ENCODE measurements at places on chromosomes 6 and 20.

DNA sequence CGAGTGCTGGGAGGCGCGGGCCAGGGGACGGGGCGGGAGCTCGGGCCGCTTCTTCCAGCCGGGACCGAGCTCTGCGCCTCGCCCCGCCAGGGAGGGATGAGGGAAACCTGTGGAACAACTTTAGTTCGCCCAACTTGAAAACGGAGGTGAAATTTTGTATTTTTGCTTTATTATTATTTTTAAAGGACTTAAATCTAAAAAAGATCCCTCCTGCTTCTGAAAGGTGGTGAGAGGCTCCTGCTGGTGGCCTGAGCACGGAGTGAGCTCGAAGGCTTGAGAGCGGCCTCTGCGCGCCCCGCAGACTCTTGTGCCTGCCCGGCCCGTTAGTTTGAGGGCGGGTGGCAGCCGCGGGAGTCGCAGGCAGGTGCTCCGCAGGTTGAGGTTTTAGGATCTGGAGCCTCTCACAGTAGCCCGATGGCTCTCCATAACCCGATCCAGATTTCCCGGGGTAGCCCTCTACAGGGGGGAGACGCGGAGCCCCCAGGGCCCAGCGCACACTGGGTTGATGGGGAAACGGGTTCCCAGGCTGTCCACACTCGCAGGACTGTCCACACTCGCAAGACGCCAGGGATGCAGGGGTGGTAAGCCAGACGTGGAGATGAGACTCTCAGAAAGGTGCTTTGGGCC, 46.2 kb upstream of the SUPT3H start:
- DNase-seq = peak; percentile 24

- peak; percentile 75 for DNase-seq
These were observed 38.0 kb downstream of the TMEM170B start for GRCh38 chr6:11575408-11576033.

- no peak for DNase-seq
These were observed 30.3 kb upstream of the MAPK13 start for GRCh38 chr6:36099869-36100483.

DNA sequence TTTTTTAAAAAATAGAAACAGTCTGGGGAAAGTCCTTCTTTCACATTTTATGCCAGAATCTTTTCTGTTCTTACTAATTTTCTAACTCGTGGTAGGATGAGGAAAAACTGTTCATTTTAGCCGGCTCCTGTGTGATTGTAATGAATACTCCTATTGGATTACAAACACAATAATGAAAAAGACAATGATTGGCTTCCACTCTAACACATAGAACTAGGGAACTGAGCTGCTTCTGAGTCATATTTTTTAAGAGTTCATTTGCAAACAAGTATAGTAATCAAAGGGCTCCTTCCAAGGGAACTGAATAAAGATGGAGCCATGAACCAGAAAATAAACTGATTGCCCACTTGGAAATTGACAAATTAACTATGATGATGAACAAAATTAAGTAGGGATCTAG, 265.3 kb upstream of the TCF21 start:
- no peak for DNase-seq

DNA sequence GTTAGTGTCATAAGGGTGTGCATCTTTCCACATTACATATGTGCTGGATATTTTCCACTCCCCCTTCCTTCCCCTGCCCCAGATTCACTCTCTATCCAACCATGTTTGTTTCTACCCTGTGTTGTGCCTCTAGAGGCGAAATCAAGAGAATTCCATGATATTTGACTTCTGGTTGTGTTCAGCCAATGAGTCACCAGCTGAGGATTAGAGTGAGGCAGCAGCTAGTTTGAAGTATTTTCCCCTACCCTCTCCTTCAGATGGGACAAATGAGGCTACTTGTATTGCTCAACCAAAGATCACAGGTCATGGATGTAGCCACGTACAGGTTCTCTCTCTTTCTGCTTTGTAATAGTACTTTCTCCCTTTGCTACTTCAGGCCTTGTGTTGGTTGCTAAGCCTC, 24.5 kb upstream of the OR2J2 start:
- no peak for DNase-seq

- no peak for DNase-seq
These were observed 189.6 kb upstream of the MAN1A1 start for GRCh38 chr6:119539066-119539746.

GRCh38 chr20:46568570-46569129, 18.2 kb upstream of the OCSTAMP start:
- DNase-seq = no peak

DNA sequence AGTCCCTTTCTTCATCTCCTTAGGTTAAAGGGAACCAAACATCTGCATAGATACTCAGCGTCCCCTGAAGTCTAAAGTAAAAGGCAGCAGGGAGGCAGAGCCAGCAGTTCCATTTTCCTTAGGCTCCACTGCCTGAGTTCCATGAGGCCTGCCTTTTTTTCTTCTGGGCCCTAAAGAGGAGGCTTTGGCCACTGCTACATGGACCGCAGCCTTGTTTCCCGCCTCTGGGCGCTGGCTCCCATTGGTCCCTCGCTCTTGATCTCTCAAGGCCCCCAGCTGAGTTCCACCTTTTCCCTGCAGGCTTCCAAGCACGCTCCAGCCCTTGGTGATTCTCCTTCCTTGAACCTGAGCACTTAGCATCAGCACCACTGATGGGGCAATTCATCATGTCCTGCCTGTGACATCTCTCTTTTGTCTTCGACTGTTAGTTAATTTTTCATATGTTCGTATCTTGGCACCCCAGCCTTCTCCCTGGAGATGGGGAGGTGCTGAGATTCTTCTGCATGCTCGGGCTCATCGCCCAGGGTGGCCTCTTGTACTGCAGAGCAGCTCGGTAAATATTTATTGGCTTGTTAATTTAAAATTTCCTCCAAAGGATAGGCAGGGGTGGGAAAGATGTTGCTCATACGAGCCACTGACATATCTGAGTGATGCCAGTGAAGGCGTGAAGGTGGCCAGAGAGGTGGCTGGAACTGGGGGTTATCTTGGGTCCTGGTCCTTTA, 3.4 kb downstream of the MLN start:
- DNase-seq = no peak

DNA sequence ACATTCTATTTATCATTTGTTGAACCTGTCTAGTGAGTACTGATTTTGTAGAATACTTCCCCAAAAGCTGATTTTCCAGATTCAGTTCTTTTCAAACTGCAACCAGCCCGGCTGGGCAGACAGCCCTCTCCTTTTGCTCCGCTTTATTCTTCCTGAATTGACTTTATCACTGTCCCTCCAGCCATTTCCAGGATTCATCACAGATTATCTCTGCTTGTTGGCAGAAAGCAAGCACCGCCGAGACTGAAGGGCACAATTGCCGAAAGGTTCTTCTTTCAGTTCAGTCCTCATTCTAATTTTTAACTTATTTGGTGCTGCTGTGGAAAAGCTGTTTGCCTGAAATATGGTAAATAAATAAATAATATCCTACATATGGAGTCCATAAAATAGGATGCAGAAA, 369.1 kb upstream of the FLRT3 start:
- no peak for DNase-seq

DNA sequence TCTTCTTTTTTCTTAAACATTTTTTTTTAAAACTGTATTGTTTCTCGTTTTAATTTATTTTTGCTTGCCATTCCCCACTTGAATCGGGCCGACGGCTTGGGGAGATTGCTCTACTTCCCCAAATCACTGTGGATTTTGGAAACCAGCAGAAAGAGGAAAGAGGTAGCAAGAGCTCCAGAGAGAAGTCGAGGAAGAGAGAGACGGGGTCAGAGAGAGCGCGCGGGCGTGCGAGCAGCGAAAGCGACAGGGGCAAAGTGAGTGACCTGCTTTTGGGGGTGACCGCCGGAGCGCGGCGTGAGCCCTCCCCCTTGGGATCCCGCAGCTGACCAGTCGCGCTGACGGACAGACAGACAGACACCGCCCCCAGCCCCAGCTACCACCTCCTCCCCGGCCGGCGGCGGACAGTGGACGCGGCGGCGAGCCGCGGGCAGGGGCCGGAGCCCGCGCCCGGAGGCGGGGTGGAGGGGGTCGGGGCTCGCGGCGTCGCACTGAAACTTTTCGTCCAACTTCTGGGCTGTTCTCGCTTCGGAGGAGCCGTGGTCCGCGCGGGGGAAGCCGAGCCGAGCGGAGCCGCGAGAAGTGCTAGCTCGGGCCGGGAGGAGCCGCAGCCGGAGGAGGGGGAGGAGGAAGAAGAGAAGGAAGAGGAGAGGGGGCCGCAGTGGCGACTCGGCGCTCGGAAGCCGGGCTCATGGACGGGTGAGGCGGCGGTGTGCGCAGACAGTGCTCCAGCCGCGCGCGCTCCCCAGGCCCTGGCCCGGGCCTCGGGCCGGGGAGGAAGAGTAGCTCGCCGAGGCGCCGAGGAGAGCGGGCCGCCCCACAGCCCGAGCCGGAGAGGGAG, 580 bp downstream of the VEGFA start:
- peak; percentile 63 for DNase-seq

DNA sequence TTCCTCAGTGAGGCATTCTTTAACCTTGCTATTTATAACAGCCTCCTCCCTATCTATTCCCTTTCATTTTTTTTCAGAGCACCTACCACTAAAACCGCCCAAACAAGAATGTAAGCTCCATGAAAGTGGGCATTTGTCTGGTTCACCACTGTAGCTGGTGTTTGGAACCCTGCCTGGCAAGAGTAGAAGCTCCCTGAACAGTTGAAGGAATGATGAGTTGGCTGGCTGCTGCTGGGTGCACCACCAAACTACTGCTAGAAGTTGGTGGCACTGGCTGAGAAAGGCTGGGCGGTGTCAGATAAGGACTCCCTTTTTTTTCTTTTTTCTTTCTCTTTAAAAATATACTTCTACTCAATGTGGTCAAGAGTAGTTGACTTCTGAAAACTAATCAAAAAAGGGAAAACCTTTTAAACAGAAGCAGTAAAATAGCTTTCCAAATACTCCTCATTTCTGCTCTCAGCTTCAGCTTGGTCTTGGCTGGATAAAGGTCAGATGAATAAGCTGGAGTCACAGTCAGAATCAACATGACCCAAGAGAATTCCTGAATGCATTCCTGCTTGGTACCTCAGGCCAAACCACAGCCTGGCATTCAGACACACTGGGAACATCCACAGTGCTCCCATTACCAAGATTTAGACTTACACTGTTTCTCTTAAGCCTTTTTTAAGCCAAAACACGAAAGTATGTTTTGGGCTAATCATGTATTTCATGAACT, 38.0 kb downstream of the RTN4IP1 start:
- no peak for DNase-seq

DNA sequence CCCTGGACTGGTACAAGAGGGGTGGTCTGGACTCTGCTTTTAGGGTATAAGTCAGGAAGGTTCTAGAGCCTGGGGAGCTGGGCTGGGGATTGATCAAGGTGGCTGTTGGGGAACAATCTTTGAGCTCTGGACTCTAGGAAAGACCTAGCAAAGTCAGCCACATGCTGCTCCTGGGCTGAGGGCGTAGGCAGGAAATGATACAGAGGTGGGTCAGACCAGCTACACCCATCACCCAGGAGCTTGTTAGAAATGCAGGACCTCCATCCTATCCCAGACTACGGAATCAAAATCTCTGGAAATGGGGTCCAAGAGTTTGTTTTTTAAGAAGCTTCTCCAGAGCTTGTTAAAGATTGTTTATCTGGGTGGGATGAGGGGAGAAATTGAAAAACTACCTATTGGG, 9.4 kb downstream of the ADTRP start:
- DNase-seq = no peak

GRCh38 chr6:141521440-141521839, 611.3 kb upstream of the GJE1 start:
- DNase-seq = no peak

GRCh38 chr6:14549304-14549770, 431.8 kb downstream of the CD83 start:
- no peak for DNase-seq

- no peak for DNase-seq
These were observed 10.2 kb downstream of the WFDC3 start for GRCh38 chr20:45781391-45781931.

GRCh38 chr20:58711266-58712051, 18.9 kb downstream of the NPEPL1 start:
- DNase-seq = no peak

DNA sequence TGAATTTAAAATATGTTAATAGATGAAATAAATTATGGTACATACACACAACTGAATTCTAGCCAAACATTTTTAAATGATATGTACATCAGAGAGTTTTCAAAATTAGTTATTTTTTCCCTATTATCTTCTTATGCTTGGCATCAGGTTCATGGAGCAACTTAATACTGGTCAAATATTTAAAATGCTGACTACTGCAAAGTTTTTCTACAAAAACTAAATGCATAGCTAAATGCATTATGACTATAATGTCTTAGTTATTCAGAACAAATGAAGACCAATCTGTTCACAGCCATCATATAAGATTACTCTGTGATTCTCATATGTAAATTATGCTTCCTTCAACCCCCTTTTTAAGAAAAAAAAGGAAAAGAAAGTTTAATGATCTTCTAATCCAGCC, 8.2 kb upstream of the IL17A start:
- DNase-seq = no peak

DNA sequence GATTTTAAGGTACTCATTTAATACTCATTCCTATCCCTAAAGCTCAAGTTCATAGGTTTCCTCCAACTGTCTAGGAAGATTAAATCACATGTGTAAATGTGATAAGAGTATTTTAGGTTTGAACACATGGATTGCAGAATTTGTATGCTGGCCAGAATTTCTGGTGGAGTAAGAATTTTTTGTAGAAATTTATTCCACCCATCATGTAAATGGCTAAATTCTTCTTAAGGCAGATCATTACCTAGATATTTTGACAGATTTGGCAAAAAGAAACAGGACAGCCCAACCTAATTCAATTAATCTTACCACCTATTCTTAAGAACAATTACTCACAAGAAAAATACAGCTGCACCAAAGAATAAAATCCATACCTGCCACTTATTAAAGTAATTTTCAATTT, 261.6 kb downstream of the GRIK2 start:
- no peak for DNase-seq

GRCh38 chr6:125558241-125558843, 191.1 kb upstream of the HEY2 start:
- no peak for DNase-seq

GRCh38 chr6:167879612-167880011, 52.9 kb downstream of the AFDN start:
- DNase-seq = no peak

All from iPS-NIHi11 (cell line).